ENCODE measurements at places on chromosomes 3 and 15.
A peak's percentile ranks its signal among the peaks of the same experiment; 100 is the strongest.

GRCh38 chr3:177574222-177574856 is 377.1 kb upstream of the TBL1XR1 start:
- peak; percentile 59 for DNase-seq

DNA sequence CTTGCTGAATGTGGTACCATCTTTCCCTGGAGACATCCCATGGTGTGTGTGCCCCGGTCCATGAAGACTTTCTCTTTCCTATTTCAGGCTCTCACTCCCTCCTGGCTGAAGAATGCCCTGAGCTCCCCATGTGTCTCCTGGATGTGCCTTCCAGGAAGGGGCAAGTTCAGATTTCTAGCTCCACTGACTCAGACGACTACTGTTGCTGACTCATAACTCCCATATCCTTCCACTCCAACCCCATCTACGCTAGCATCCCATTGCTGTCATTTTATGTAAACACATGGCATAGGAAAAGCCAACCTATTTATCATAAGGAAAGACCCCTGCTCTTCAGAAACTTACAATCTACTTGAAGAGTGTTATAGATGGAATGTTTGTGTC is 95.0 kb downstream of the ADCY5 start:
- DNase-seq = no peak

GRCh38 chr3:37668431-37668817 is 193.3 kb upstream of the CTDSPL start:
- no peak for DNase-seq

DNA sequence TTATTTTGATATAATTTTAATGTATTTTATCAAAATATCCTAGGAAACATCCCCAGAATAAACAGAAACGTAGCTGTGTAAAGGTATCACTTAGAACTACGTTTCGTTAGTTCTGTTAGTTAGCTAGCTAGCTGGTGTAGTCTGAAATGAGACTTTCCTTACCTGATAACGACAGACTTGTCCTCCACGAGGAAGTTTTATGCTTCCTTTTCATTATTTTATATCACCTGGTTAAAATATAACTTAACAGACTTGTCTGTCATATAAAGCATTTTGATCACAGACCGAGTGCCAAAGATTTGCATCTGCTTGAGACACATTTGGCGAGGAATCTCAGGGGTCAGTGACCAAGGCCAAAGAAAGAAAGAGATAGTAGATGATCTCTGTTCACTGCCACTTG is 829.5 kb downstream of the VGLL3 start:
- DNase-seq = no peak

Measured in NCI-H1436 (cell line).